ENCODE measurements at places on chromosomes 1 and 21. TPM values are rescaled to one million over a fixed set of nuclear protein-coding genes. Genes with fewer than 3 reads are reported as not detected.

- peak; percentile 53 for DNase-seq
These were observed 28.7 kb downstream of the RCSD1 start for GRCh38 chr1:167658574-167659328.

DNA sequence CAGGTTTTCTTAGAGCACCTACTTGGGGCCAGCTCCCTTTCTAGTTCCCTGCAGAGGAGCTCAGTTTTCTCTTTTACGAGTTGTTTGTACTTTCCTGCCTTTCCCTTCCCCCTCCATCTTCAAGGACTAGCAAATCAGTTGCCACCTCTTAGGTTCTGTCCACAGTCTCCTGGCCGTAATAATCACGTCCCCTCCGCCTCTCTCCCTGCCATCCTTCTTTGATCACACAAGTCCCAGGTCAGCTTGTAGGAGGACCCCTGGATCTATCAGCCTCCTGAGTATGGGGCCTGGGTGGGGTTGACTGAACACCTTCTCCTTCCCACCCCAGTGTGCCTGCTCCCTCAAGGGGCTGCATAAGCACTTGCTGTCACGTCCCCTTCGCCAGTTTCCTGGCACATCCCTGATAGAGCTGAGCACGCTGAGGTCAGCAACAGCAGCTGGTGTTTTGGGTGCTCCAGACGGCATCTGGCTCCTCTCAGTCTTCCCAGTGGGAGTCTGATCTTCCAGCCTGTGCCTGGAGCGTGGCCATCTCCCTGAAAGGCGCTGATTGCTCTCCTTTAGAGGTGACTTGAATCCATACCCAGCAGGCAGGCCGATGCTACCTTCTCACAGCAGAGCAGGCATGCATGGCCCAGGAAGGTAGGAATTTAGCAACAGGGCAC lies 216.1 kb upstream of the TMEM51 start:
- DNase-seq, result no peak

DNA sequence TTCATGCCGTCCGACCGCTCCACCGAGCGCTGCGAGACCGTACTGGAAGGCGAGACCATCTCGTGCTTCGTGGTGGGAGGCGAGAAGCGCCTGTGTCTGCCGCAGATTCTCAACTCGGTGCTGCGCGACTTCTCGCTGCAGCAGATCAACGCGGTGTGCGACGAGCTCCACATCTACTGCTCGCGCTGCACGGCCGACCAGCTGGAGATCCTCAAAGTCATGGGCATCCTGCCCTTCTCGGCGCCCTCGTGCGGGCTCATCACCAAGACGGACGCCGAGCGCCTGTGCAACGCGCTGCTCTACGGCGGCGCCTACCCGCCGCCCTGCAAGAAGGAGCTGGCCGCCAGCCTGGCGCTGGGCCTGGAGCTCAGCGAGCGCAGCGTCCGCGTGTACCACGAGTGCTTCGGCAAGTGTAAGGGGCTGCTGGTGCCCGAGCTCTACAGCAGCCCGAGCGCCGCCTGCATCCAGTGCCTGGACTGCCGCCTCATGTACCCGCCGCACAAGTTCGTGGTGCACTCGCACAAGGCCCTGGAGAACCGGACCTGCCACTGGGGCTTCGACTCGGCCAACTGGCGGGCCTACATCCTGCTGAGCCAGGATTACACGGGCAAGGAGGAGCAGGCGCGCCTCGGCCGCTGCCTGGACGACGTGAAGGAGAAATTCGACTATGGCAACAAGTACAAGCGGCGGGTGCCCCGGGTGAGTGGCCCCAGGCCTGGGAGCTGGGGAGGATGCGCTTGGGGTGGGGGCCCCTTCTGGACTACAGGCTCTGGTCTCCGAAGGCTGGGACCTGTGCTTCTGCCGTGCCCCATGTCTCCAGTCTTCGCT lies 1.1 kb downstream of the SKI start:
- DNase-seq, result peak; percentile 87

Gene HFM1
- total RNA-seq, result 2.7 TPM

GRCh38 chr21:28111151-28111619 lies 881.5 kb downstream of the LTN1 start:
- peak; percentile 76 for DNase-seq

Gene TMEM222
- 26.8 TPM for total RNA-seq

Gene LRRC41
- total RNA-seq, result 52.5 TPM

DNA sequence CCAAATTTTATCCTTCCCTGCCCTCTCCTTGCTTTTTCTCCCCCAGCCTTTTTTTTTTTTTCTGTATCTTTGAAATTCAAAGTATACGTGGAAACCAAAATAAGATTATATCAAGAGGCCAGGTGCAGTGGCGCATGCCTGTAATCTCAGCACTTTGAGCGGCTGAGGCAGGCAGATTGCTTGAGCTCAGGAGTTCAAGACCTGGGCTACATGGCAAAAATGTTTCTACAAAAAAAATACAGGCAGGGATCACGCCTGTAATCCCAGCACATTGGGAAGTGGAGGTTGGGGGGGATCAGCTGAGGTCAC lies 6.6 kb upstream of the PRCC start:
- DNase-seq, result no peak

GRCh38 chr1:32533792-32534327 lies 5.4 kb upstream of the ZBTB8A start:
- DNase-seq, result no peak

- no peak for DNase-seq
These were observed 10.7 kb upstream of the OTUD7B start for GRCh38 chr1:150021191-150021694.

DNA sequence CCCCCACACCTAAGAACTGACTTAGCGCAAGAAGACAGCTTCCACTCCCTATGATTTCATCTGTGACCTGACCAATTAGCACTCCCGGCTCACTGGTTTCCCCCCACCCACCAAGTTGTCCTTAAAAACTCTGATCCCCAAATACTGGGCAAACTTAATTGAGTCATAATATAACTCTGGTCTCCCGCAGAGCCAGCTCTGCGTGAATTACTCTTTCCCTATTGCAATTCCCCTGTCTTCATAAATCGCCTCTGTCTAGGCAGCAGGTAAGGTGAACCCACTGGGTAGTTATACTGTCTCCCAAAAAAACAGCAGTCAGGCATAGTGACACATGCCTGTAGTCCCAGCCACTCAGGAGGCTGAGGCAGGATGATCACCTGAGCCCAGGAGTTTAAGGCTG lies 36.9 kb downstream of the ZBTB8OS start:
- no peak for DNase-seq

Gene MMEL1
- not detected for total RNA-seq

- DNase-seq, result peak; percentile 75
These were observed 722 bp downstream of the NPHP4 start for GRCh38 chr1:5991381-5992025.

Measured in cardiac septum (tissue), 1 donor.